ENCODE measurements at places on chromosomes 3 and 15.

- DNase-seq = no peak
Observed at GRCh38 chr3:12380461-12380860, 91.6 kb downstream of the PPARG start.

DNA sequence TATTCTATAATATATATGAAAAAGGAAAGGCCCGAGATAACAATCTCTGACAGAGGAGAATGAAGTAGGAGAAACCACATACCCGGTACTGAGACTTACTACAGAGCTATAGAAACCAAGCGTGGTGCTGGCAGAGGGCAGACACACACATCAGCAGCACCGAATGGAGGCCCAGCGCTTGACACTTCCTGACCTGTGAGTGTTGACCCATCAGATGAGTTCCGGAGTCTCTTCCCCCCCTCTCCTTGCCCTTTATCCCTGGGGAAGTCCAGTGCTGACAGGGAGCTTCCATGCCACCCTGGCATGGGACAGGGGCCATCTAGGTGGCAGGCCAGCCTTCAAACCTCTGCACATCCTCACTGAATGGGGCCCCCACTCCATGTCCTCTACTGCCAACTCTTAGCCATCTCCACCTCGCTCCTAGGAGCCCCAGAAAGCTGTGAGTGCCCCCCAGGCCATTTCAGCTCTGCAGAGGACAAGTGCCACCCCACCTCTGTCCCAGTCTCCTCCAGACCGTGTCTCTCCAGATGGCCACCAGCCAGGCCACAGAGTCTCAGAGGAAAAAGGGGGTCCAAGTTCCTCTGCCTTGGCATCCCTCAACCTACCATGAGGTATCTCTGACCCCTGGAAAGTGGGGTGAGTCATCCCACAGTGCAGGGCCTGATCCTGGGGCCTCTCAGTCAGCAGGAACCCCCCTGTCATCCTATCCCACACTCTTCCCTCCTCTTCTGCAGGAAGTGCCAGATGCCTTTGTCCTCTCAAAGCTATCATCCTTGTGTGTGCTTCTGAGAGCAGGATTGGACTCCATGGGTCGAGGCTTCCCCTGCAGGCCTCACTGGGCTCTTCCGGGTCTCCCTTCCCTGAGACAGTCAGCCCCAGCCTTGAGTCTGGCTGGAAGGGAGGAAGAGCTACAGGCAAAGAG is 116.5 kb upstream of the ALDH1A3 start:
- DNase-seq = no peak

DNA sequence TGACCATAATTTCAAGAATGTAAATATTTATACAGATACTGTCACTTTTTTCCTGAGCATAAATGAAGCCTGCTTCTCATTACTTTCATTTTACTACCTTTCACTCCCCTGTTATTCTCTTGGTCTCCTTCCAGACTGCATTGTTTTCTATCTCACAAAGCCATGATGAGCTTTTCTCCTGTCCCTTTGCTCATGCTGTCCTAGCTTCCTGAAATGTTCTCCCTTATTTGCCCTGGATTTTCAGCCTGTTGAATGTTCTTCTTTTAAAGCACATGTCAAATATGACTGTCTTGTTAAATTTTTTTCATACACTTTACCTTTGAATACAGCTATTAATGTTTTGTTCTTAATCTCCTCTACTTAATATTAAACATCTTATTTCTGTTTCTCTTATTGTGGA is 31.7 kb downstream of the ATP11B start:
- no peak for DNase-seq

DNA sequence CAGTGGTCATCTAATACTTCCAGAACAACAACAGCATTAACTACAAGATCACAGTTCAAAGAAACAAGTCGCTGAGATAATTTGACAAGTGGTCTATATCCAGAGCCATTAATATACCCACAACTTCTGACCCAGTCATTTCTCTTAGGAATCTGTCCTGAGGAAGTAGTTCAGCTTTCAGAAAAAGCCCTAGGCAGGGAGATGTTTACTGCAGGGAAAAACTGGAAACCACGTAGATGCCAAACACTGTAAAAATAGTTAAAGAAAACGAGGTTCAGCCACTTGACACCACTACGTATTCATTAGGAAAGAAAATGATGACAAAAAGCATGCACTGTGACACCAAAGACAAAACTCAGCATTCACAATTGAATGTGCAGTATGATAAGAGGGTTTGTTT is 22.3 kb upstream of the CDCP1 start:
- DNase-seq = no peak

GRCh38 chr3:194089357-194090177 is 46.4 kb upstream of the HES1 start:
- DNase-seq = no peak

DNA sequence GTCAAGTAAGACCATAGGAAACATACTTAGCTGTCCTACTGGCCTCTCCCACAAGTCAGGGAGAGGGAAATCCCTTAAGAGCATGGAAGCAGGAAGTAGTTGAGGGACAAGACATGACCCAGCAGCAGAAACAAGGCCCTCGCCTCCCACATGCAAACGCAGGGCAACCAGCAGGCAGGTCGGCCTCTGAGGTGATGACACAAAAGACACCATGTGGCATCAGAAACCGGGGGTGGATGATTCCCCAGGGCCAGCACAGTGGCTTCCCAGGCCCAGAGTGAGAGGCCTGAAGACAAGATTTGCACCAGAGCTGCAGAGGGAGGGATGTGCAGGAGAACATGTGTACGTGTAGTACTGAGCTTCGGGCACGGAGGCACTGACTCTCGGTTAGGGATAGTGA is 26.3 kb downstream of the PXYLP1 start:
- no peak for DNase-seq

GRCh38 chr3:184868477-184868876 is 56.5 kb downstream of the VPS8 start:
- DNase-seq = no peak

GRCh38 chr3:47712398-47712797 is 69.3 kb downstream of the SMARCC1 start:
- DNase-seq = no peak

- no peak for DNase-seq
Observed at GRCh38 chr3:197003461-197004385, 25.9 kb downstream of the MELTF start.

DNA sequence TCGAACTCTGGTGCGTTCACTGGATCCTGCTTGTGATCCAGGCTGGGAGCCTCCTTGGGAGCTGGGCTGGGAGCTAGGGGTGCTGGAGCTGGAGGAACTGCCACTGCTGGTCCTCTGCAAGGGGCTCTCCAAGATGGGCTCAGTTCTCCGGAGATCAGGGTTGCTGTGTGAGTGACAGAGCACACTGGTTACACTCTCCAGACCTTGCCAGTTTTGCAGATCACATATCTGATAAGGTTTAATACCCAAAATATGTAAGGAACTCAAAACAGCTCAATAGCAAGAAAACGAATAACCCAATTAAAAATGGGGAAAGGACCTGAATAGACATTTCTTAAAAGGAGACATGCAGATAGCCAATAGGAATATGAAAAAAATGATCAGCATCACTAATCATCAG is 84.2 kb upstream of the SLC2A2 start:
- DNase-seq = no peak

GRCh38 chr3:115549071-115549470 is 74.2 kb upstream of the GAP43 start:
- DNase-seq = no peak

DNA sequence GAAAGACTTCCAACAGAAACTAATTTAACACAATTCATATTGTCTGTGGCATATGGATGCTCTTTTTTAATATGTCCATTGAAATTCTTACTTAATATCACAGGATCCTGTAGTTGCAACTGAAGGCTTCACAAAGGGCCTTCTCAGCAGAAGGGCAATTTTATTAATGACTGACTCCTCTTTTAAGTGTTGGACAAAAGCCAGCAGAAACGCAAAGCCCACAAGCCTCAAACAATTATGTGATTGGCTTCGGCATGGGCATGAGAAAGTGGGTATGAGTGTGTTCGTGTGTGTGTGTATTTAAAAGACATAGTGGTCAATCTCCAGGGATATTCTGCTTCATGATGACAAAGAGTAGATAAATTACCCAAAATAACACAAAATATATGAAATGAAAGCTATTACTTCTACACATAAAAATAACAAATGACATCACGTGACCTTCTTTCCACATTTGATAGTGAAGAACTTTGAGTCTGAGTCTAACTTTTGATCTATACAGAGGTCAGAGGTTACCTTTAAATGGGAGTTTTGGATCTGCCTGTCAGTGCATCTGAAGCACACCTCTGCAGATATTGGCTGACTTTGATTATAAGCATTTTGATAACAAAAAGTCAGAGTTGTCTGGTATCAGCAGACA is 496.9 kb downstream of the CADM2 start:
- no peak for DNase-seq

DNA sequence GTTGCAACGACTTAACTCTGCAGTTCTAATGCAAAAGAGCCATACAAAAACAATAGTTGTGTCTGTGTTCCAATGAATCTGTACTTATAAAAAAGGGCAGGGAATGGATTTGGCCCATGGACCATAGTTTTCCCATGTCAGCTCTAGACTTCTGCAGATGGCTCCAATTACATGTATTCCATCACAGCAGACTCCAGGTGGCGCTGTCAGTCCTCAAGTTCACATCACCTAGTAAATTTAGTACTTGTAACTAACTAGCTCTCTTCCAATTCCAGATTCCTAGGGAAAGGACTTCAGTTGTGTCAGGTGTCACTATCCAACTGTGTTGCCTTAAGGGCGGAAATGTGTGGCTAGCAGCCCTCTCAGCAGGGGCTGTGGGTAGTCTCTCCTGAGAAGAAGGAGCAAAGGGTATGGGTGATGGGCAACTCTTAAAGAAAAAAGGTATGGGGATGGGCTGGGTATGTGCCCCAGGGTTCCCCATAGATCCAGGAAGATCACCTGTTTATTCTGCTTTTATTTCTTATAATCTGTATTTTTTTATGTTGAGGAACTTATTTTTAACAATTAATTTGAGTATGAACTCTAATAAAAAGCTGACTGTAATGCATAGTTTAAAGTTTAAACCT is 36.2 kb downstream of the BBS4 start:
- DNase-seq = peak; percentile 1

- no peak for DNase-seq
Observed at GRCh38 chr3:107977221-107978130, 113.4 kb downstream of the CD47 start.

GRCh38 chr3:191244242-191244867 is 45.3 kb downstream of the OSTN start:
- DNase-seq = no peak

GRCh38 chr15:76198456-76199105 is 112.7 kb downstream of the ETFA start:
- DNase-seq = no peak

- DNase-seq = no peak
Observed at GRCh38 chr3:123804676-123805075, 79.5 kb downstream of the MYLK start.

DNA sequence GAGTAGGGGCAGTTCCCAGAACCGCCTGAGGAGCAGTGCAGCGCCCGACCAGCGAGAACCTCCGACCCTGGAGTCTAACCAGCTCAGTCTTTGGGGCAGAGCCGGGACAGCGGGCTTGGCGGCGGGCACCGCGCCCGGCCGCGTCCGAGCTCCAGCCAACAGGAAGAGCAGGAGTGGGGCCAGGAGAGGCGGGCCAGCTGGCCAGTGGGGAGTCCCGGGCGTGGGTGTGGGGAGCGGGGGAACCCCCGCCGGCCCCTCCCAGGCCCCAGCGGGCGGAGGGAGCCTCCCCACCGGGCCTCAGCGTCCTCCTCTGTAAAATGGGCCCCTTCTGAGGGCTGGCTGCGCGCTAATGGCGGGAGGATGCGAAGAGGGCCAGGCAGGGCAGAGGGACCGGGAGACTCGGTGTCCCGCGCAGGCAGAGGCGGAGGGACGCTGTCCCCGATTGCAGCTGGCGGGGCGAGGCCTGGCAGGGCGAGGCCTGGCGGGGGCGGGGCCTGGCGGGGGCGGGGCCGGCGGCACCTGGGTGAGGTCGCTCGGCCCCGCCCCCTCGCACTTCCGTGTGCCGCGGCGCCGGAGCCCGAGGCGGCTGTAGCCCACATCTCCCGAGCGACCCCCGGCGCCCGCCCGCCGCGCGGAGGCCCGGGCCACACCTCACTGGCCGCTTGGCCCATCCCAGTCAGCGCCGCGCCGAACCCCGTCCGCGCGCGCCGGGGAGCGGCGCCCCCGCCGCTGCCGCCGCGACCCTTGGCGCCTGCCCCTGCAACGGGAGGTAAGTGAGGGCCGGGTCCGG is at the start of gene PRKCD:
PRKCD (plus strand) TSS at position 550 of the 790 bp plus-strand sequence. CDS start 17,214 bp downstream, outside the sequence.
- DNase-seq = peak; percentile 28

GRCh38 chr3:144351011-144351410 is 379.4 kb downstream of the DIPK2A start:
- DNase-seq = no peak

GRCh38 chr3:131371688-131372066 is 9.9 kb upstream of the NUDT16 start:
- no peak for DNase-seq

GRCh38 chr15:22944651-22945050 is 35.5 kb downstream of the CYFIP1 start:
- no peak for DNase-seq

DNA sequence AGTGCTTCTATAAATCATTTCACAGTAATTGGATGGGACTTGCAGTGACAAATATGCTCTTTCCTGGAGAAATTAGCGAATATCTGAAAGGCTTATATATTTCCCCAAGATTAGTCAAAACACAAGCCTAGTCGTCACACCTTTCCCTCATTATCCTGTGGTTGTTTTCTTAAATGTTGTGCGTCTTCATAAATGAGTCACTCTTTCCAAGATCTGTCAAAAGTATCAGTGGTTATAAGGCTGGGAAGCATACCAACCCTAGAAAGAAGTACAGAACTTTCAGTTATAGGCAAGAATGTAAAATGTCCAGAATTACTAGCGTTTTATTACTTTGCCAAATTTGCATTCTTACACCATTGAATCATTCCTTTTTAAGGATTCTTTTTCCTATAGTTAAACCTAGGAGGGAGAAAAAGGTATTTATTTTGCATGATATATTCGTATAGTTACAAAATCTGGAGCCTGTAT is 33.6 kb downstream of the TMEM212 start:
- no peak for DNase-seq

GRCh38 chr3:42430781-42431532 is 20.5 kb upstream of the LYZL4 start:
- no peak for DNase-seq

DNA sequence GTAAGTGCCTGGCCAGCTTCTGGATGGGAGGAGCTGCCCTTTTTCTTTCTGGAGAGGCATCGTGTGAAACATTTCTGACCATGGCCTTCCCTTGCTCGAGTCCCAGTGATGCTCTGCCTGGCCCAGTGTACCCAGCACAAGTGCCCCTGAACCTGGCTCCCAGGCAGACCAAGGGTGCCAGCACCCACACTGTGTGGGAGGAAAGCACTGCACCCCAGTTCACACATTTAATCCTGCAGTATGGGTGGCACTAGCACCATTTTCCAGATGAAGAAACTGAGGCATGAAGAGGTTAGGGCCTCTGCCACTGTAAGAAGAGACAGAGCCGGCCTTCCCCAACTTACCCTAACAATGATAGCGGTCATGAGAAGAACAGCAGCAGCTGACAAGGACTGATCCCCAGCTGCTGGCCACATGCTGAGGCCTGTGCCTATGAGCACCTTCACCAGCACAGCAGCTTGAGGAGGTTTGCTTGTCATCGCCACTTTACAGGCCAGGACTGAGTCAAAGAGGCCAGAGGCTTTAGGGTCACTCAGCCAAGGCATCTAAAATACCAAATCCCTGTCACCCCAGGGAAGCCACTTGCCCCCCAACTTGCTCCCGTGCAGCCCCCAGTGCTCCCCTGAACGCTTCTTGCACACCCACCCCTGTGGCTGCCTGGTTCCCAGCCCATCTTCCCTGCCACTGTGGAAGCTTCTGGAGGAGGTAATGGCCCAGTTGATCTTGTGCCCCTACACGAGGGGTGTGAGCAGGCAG is 15.0 kb downstream of the PRR23E start:
- no peak for DNase-seq
